Lower lobe of right lung (tissue), 2 donors: ENCODE measurements at places on chromosomes 16 and 17. TPM values are rescaled to one million over a fixed set of nuclear protein-coding genes. Genes with fewer than 3 reads are reported as not detected.

- no peak for DNase-seq
- no peaks in the 10 kb centered on the region for H3K4me1 ChIP-seq
- H3K4me3 ChIP-seq: no peak overlapping the region
- H3K27ac ChIP-seq: no peak overlapping the region
- H3K27me3 ChIP-seq: no peaks in the 10 kb centered on the region
These were observed 224.0 kb downstream of the CDH8 start for GRCh38 chr16:61812251-61812650.

- peaks cover 21% of the 10 kb centered on the region for H3K4me1 ChIP-seq
- no peaks in the 10 kb centered on the region for H3K36me3 ChIP-seq
- no peak overlapping the region for H3K4me3 ChIP-seq
- H3K27ac ChIP-seq: no peak overlapping the region
- no peaks in the 10 kb centered on the region for H3K27me3 ChIP-seq
These were observed 17.1 kb upstream of the DOK4 start for GRCh38 chr16:57503366-57503765.

EXOSC6 gene
- total RNA-seq: 21.4 TPM

- H3K4me3 ChIP-seq: no peak overlapping the region
- peak; percentile 67 for DNase-seq
- no peaks in the 10 kb centered on the region for H3K27me3 ChIP-seq
These were observed 145.2 kb downstream of the CLEC16A start for GRCh38 chr16:11089504-11090124.

GRCh38 chr16:86946396-86946795 is 368.0 kb downstream of the FOXL1 start:
- no peak overlapping the region for H3K27ac ChIP-seq
- H3K4me1 ChIP-seq: no peaks in the 10 kb centered on the region
- H3K27me3 ChIP-seq: no peaks in the 10 kb centered on the region
- no peaks in the 10 kb centered on the region for H3K36me3 ChIP-seq
- no peak for DNase-seq
- no peak overlapping the region for H3K4me3 ChIP-seq

- peaks cover 40% of the 10 kb centered on the region for H3K4me1 ChIP-seq
- no peak overlapping the region for H3K4me3 ChIP-seq
- peak overlapping the region; percentile 99 for H3K27ac ChIP-seq
- H3K27me3 ChIP-seq: peaks cover 6% of the 10 kb centered on the region
- peaks cover 4% of the 10 kb centered on the region for H3K36me3 ChIP-seq
These were observed 1.1 kb upstream of the EMP2 start for GRCh38 chr16:10581507-10581906.

DNA sequence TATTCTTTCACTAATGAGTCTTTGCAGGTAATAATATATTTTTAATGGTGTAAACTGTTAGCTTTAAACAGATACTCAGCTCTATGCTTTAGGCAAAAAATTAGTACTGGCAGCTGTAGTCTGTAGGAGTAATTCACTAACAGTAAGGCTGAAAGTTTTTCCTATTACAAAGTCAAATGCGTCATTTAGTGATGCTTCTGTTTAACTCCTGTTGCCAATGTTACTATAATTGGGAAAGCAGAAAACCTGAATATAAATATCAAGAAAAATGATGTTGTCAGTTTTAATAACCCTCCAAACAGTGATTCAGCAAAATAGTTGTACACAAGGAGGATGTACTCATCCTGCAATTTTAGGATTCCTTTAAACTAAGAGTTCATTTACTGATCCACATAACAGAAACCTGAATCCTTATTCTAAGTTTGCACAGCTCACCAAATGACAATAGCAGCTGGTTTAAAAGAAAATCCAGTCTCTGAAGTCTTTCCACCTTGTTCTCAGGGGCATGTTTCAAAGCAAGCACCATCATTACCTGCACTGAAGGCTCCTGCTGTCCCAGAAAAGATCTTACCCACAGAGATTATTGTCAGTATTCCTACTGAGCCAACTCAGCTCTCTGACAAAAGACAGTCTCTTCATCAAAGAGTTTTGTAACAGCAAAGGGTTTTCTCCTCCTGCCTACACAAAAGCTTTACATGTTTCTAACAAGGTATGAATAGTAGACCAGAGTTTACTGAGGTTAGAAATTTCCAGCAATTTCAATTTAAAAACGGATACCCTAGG is 4.2 kb downstream of the CDR2 start:
- H3K27ac ChIP-seq: peak overlapping the region; percentile 40
- H3K4me1 ChIP-seq: peaks cover 55% of the 10 kb centered on the region
- H3K36me3 ChIP-seq: no peaks in the 10 kb centered on the region
- no peak for DNase-seq
- no peak overlapping the region for H3K4me3 ChIP-seq

- no peak overlapping the region for H3K4me3 ChIP-seq
- H3K27ac ChIP-seq: no peak overlapping the region
- DNase-seq: no peak
These were observed 16.8 kb upstream of the CCL1 start for GRCh38 chr17:34379868-34380267.

DNA sequence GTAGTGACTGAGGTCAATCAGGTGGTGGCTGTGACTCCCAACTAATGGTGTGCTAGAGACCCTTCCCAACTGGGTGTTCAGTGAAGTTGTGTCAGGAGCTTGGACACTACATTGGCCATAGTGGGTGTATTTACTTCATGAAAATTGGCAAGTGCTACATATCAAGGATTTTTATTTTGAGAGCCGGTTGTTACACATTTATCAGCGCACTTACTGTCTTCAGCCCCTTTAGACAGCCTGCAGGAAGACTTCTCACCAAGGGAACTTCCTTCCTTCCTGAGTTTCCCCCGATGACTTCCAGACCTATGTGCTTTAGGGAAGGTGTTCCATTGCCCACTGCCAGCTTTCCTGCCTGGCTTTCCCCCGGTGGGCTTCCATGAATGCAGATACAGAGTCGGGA is 261.2 kb downstream of the CBLN1 start:
- DNase-seq: no peak
- no peaks in the 10 kb centered on the region for H3K36me3 ChIP-seq
- H3K27ac ChIP-seq: no peak overlapping the region
- no peaks in the 10 kb centered on the region for H3K4me1 ChIP-seq
- peaks cover 12% of the 10 kb centered on the region for H3K27me3 ChIP-seq
- H3K4me3 ChIP-seq: no peak overlapping the region

DNA sequence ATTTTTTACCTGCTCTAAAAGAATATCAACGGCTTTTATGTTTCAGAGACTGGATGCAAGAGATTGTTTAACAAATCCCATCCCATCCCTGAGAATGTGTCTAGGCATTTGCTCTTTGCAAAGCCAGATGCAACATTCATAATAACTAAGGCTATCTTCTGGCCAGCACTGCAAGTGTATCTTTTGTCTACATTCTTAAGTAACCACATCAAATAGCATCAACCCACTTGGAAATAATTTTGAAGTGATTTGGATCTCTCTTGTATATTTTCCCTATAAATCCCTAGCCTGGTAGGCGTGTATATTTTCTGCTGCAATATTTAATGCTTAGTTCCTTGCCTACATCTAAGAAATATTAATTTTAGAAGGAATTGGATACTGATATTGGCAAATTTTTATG is 64.3 kb downstream of the PIGL start:
- H3K4me1 ChIP-seq: peaks cover 16% of the 10 kb centered on the region
- H3K27me3 ChIP-seq: no peaks in the 10 kb centered on the region
- H3K4me3 ChIP-seq: no peak overlapping the region
- H3K27ac ChIP-seq: no peak overlapping the region

SDR42E2 gene
- 0.24 TPM for total RNA-seq

DNA sequence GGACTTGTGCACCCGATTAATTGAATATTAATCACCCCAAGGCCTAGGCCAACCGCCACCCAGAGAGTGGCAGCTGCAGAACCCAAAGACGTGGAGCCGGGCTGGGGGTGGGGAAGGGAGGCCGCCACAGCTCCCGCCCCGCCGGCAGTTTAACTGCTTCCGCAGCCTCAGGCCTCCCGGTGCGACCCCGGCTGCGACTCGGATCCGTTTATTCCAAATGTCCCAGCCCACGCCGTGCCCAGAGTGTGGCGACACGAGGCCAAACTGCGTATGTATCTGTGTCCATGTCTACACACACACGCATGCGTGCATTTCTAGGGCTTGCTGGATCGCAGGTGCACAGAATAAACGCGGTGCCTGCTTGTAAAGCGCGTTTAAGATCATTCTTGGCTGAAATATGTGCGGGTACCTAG is 802 bp upstream of the TOB1 start:
- peaks cover 20% of the 10 kb centered on the region for H3K36me3 ChIP-seq
- no peaks in the 10 kb centered on the region for H3K27me3 ChIP-seq
- H3K4me1 ChIP-seq: peaks cover 46% of the 10 kb centered on the region
- H3K27ac ChIP-seq: peak overlapping the region; percentile 99
- peak overlapping the region; percentile 91 for H3K4me3 ChIP-seq

- H3K4me1 ChIP-seq: no peaks in the 10 kb centered on the region
- H3K27me3 ChIP-seq: no peaks in the 10 kb centered on the region
- no peak overlapping the region for H3K4me3 ChIP-seq
- H3K36me3 ChIP-seq: no peaks in the 10 kb centered on the region
These were observed 483.1 kb upstream of the ERCC4 start for GRCh38 chr16:13436641-13437412.

DNA sequence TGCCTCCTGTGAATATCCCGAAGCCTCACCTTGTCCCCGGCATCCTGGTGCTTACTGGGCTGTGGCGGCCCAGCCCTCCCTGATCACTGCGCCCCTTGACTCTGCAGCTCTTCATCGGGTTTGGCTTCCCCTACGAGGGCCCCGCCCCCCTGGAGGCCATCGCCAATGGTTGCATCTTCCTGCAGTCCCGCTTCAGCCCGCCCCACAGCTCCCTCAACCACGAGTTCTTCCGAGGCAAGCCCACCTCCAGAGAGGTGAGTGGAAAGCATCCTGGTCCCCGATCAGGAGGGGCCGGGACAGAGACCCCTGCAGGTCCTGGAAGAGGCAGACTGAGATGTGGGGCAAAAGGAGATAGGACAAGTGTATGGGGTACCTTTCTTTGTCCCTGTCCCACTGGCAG is 72.1 kb downstream of the MGAT5B start:
- H3K27me3 ChIP-seq: no peaks in the 10 kb centered on the region
- H3K27ac ChIP-seq: no peak overlapping the region
- H3K36me3 ChIP-seq: no peaks in the 10 kb centered on the region
- no peaks in the 10 kb centered on the region for H3K4me1 ChIP-seq

DNA sequence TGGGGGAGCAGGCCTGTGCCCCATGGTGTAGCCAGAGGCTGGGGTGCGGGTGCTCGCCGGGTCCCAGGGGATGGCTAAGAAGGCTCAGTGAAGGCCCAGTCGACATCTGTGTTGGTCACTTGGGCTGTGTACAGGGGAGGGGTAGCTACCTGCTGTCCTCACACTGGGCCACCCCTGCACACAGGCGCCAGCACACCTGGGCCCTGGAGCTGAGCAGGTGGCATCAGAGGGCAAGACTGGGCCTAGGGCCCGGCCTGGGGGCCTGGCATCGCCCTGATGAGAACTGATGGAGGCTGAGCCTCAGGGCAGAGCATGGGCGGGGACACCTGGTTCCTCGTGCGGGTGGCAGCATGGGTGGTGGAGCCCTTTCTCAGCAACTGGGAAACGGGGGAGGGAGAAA is 870 bp upstream of the CTRB2 start:
- H3K4me1 ChIP-seq: no peaks in the 10 kb centered on the region
- H3K4me3 ChIP-seq: no peak overlapping the region
- no peak overlapping the region for H3K27ac ChIP-seq
- no peaks in the 10 kb centered on the region for H3K36me3 ChIP-seq
- no peaks in the 10 kb centered on the region for H3K27me3 ChIP-seq

- H3K27ac ChIP-seq: no peak overlapping the region
- no peaks in the 10 kb centered on the region for H3K4me1 ChIP-seq
- no peaks in the 10 kb centered on the region for H3K27me3 ChIP-seq
- no peak for DNase-seq
- H3K36me3 ChIP-seq: no peaks in the 10 kb centered on the region
These were observed 86.1 kb upstream of the RBFOX1 start for GRCh38 chr16:7246578-7246977.

DNA sequence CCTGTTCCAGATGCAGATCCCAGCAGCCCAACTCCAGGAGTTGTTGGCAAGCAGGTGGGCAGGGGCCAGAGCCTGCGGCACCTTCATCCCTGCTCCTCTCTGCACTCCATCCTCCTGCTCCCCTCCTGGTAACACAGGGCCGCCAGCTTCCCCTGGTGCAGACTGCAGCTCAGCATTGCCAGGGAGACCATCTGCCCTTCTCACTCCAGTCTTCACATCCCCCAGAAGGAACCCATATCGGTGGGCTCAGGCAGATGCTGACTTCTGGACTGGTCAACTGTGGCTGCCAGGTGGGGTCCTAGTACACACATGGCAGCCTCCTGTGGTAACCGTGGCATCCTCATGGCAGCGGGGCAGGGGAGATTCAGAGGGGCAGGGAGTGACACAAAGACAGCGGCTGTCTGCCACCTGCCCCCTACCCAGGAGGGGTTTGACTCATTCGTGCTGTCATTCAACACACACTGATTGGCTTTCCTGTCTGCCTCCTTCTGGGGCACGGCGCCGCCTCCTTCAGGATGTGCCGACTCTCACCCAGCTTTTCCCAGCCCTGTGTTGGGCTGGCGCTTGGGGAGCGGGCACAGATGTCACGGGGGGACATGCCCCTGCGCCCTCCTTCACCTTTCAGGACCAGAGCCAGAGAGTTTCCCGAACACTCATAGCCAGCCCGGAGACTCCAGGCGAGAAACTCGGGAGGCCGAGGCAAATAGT is 120.9 kb downstream of the CMIP start:
- no peaks in the 10 kb centered on the region for H3K36me3 ChIP-seq
- H3K27ac ChIP-seq: no peak overlapping the region
- peaks cover 27% of the 10 kb centered on the region for H3K4me1 ChIP-seq
- no peaks in the 10 kb centered on the region for H3K27me3 ChIP-seq

TMEM208 gene
- total RNA-seq: 33.1 TPM

- peaks cover 18% of the 10 kb centered on the region for H3K36me3 ChIP-seq
- H3K27me3 ChIP-seq: no peaks in the 10 kb centered on the region
- H3K27ac ChIP-seq: no peak within 1 kb of the TSS
These were observed at the start of gene CEP295NL for GRCh38 chr17:78903101-78903779. TSS of gene CEP295NL (minus strand) at chr17:78903201. CDS start at chr17:78901828, 1,373 bp downstream.

DNA sequence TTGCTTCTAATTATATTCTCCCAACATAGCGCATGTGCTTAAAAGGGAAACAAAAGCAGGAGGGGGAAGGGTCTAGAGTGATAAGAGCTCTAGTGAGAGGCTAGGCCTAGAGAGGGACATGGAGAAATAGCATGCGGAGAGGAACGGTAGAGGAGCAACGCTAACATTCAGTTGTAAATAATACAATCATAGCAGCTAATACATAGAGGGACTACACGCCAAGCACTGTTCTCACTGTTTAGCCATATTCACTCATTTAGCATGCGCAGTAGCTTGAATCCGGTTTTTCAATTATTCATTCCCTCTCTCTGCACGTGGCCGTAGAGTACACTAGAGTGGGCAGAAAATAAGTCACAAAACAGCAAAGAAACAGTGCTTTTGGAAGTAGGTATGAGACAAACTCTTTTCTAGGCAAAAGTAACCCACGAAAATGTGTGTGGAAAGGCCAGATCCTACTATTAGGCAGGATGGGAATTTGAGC is 1.7 kb upstream of the ALOX12 start:
- H3K27ac ChIP-seq: no peak overlapping the region
- peaks cover 21% of the 10 kb centered on the region for H3K36me3 ChIP-seq
- H3K4me3 ChIP-seq: no peak overlapping the region
- no peak for DNase-seq
- H3K4me1 ChIP-seq: peaks cover 6% of the 10 kb centered on the region

TNFRSF12A gene
- 28.8 TPM for total RNA-seq
